Mammary epithelial cell (primary cell): ENCODE measurements at places on chromosomes 5 and 9.

- no peak for DNase-seq
These were observed 512.9 kb upstream of the KLF4 start for GRCh38 chr9:108002371-108002956.

GRCh38 chr9:5628183-5628529, 751 bp upstream of the RIC1 start:
- DNase-seq, result no peak

GRCh38 chr5:180160215-180160614, 48.8 kb downstream of the RASGEF1C start:
- no peak for DNase-seq

- no peak for DNase-seq
These were observed 21.3 kb downstream of the CYSTM1 start for GRCh38 chr5:140196115-140196814.

GRCh38 chr9:81893929-81894328, 34.3 kb upstream of the SPATA31D4 start:
- no peak for DNase-seq

GRCh38 chr5:124741711-124742496, 4.5 kb downstream of the ZNF608 start:
- DNase-seq, result peak; percentile 93
